NK-92 treated with Interleukin-12 subunit alpha and Interleukin-12 subunit beta, amount 100 ng/mL, for 24 hours (cell line): ENCODE measurements at places on chromosomes 1 and 21.

DNA sequence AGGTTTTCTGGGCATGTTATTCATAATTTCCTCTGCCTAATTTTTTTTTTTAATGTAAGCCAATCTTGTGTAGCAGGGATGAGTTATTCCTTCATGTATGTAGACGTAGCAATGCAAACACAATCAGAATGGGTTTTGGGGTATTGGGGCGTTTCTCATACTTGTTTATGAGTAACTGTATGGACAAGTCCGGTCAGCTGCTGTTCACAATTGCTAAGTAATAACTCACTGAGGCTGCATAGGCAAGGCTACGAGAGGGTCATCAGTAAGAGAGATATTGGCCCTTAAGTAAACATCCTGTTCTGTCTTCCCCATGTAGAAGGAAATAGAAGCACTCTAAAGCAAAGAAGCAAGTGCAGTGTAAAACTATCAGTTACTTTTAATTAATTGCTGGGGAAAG is 9.5 kb upstream of the TARS2 start:
- no peak for DNase-seq

- DNase-seq: no peak
Observed at GRCh38 chr1:151871284-151872030, 17.9 kb upstream of the THEM5 start.

GRCh38 chr21:41891132-41891531 is 12.0 kb upstream of the PRDM15 start:
- DNase-seq: no peak

- DNase-seq: no peak
Observed at GRCh38 chr21:14707511-14708020, 161.5 kb upstream of the SAMSN1 start.

DNA sequence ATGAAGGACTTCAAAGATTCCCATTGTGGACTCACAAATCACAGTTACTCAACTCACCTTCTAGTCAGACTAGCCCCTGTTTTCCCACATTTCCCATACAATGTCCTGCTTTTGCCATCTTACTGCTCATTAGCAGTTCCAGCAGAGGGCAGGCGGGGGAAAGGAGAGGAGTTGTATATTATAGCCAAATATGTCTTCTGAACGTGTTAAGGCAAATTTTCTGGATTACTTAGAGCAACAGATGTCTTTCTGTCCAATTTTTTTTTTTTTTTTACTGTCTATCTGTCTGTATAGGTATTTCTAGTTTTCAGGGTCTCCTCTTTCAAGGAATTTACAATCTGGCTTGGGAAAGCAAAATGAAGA is 29.9 kb upstream of the DDAH1 start:
- no peak for DNase-seq

- no peak for DNase-seq
Observed at GRCh38 chr1:89563957-89564604, 39.5 kb downstream of the LRRC8B start.

DNA sequence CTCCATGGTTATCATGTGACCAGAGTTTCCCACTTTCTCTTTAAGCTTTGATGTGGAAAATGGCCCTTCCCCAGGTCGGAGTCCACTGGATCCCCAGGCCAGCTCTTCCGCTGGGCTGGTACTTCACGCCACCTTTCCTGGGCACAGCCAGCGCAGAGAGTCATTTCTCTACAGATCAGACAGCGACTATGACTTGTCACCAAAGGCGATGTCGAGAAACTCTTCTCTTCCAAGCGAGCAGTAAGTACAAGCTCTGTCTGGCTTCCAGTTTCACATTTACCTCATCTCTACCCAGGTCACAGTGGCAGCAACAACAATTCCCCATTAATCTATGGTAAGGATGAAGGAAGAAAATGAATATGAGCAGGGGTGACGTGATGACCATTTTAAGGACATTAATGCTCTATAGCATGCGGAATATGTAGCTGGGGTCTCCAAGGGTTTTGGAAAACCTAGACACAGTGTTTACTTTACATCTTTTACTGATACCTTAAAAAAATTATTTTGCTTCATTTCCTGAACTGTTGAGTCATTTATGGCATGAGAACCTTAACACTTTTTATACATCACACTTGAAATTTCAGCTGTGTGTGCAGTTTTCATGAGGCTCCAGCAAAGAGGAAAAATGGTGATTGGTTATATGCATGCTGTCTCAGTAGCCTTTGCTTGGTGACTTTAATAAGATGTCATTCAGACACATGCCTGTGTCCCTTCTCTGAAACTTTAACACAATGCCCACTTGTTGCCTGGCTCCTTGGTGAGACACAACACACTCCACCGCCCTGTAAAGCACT is 286.3 kb upstream of the SGIP1 start:
- DNase-seq: no peak

- no peak for DNase-seq
Observed at GRCh38 chr1:11684070-11684469, 3.1 kb upstream of the MAD2L2 start.

DNA sequence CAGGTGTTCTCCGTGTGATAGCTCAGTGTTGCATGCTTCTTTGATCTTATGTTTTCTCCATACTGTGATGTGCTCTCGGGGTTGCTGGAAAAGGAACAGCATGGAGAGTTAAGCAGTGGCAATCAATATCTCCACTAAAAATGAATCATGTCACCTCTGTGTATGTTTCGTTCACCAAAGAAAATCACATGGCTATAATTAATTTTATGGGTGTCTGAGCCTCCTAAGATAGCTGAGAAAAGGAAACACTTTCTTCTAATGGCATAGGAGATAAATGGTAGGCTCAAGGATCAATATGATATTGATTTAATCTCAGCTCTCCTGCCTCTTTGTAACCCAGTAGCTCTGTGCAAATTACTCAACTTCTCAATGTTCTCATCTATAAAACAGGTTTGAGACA is 14.3 kb downstream of the FAM177B start:
- no peak for DNase-seq

DNA sequence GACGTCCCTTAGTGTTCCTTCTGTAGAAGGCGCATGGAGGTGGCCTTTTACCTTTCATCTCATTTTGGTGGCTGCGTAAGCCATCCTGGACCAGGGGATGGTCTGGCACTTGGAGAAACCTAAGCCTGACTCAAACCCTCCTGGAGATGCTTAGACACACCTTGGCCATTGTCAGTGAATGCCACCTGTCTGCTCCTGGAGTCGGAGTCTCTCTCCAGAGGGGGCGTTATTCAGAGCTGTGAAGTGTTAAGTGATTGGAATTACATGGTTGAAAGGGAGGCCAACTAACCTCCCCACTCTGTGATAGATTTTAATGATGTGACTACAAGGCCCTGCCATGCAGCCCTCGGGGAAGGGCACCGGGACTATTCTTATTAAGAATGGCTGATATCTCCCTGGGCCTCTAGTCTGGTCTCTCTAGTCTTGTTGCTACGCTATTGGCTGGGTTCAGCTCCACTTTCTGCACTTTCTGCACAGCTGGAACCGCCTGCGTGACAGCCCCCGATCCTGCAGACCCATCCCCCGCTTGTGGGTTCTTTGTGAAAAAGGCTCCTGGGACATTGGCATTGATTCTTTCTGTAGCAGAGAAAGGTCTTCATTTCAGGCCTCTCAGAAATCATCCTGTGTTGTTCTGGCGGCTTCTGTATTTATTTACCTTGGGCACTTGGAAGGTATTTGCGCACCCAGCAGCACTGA is 4.2 kb downstream of the RASSF5 start:
- DNase-seq: no peak

- DNase-seq: no peak
Observed at GRCh38 chr1:1326075-1326605, 1.5 kb downstream of the CPTP start.

DNA sequence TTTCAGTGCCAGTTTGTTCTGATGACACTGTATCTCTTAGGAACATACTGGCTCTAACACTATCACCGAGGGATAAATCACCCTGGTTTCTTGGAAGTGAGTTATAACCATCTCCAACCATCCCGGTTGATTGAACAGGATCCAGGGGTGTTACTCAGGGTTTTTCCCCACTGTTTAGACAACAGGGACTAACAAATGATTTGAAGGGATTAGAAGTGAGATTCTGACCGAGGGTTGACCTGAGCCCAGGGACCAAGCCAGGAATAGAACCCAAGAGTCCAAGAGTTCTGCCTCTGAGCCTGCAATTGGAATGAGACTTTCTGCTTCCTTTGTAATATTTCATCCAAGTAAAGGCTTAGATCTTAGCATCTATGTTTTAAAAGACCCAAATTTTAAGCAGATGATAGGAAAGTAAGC is 154.0 kb downstream of the DHRS3 start:
- DNase-seq: no peak

DNA sequence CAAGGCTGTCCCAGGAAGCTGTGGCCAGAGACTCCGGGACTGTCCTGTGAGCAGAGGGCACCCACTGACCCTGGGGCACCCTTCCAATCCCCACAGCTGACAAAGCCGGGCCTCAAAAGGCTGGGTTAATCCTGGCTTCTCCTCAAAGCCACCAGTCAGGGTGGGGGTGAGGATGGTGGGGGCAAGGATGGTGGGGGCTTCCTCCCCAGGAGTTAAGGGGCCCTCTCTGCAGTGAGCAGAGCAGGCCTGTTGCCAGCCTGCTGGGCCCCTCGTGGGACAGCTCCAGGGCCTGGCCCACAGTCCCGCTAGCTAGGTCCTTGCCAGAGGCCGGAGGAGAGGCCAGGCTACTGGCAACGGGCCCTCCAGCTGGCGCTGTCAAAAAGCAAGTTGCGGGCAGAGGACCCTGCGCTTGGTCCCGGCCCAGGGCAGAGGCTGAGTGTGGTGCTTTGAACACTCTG is 37.9 kb upstream of the CCDC27 start:
- no peak for DNase-seq

GRCh38 chr1:244409701-244410100 is 42.0 kb downstream of the ADSS2 start:
- DNase-seq: no peak

DNA sequence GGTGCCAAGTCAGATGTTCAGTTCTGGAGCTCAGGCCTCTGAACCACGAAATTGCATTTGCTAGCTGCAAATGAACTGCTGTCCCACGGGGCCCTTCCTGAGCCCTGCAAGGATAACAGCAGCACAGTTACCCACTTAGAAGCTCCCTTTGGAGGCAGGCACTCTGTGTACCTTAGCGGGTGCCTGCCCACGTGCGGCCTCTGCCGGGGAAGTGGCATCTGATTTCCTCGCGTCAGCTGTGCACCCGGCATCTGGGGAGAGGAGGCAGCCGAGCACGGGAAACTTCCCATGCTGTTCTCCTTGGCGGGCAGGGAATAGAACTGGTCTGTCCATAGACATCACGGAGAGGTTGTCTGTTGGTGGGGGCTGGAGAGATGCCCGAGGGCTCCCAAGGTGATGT is 148.0 kb upstream of the C1orf174 start:
- DNase-seq: no peak

GRCh38 chr21:25179116-25179515 is 428.2 kb downstream of the MRPL39 start:
- DNase-seq: no peak

DNA sequence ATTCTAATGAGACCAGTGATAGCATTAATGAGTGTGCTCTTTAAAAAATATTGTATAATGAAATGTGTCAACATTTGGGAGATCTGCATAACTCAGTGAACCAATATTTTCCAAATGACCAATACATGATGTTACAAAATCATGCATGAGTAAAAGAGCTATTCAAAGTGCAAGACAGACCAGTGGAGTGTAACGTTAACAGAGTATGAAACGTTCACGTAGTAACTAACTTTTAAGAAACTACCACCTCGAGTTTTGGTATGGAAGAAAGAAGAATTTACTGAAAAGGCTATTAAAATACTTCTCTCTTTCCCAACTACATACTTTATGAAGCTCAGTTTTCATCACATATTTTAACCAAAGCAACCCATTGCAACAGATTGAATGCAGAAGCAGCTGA is 9.6 kb upstream of the SLC6A9 start:
- DNase-seq: no peak

DNA sequence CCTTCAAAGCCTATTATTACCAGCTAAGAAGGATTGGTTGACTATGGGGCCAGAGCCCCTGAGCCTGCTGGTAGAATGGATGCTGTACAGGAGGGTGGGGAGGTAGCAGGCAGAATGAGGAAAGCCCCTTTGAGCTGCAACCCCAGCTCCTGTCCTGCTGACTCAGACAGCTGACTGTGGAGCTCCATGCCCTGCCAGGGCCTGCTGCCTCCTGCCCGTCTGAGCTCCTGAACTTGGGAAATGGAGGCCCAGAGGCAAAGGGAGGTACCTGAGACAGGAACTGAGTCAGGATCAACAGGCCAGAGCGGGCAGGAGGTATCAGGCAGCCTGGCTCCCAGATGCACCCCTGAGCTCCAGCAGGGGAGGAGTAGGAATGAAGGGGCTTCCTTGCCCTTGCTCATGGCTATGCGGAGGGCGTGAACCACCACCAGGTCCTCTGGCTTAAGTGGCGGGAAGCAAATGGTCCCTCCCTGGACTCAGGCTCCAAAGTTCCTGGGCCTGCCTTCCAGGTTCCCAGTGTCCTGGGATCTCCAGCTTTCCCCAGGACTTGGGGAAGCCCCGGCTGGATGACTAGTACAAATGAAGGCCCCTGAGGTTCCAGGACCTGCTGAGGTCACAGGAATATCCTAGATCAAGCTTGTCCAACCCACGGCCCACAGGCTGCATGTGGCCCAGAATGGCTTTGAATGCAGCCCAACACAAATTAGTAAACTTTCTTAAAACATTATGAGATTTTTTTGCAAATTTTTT is 3.9 kb upstream of the SFN start:
- DNase-seq: no peak

GRCh38 chr1:160009801-160010200 is 22.0 kb downstream of the PIGM start:
- DNase-seq: no peak

DNA sequence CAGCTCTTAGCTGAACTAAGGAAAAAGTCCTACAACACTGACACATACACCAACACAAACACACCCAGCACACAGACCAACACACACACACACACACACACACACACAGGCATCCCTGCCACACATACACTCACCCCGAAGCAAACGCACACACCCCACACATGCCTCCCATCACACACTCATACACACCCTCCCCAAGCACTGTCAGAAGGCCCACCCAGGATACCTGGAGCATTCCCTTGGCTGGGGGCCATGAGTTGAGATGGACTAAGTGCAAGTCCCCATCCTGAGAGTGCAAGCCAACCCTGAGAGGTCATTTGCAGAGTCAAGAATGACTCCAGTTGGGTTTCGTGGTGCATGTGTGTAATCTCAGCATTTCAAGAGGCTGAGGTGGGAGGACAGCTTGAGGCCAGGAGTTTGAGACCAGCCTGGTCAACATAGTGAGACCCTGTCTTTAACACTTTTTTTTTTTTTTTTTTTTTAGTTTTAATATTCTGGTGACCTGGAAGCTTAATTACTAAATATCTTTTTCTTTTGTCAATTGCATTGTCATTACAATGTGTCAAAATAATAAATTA is 117.3 kb downstream of the RHOU start:
- no peak for DNase-seq

GRCh38 chr1:178487070-178487615 is 9.6 kb downstream of the CLEC20A start:
- DNase-seq: no peak

- no peak for DNase-seq
Observed at GRCh38 chr1:95622609-95623008, 388.6 kb downstream of the RWDD3 start.

GRCh38 chr21:37263827-37264600 is 3.1 kb downstream of the VPS26C start:
- no peak for DNase-seq
